MCF 10A (cell line): ENCODE measurements at places on chromosomes 13 and 19. TPM values are rescaled to one million over a fixed set of nuclear protein-coding genes. Genes with fewer than 3 reads are reported as not detected.

Gene SYCN
- total RNA-seq: not detected in 2 replicates

- DNase-seq: no peak
Observed at GRCh38 chr19:38907670-38908069, 4.3 kb downstream of the CCER2 start.

Gene USPL1
- total RNA-seq: 9.8 and 11.8 TPM in 2 replicates

DNA sequence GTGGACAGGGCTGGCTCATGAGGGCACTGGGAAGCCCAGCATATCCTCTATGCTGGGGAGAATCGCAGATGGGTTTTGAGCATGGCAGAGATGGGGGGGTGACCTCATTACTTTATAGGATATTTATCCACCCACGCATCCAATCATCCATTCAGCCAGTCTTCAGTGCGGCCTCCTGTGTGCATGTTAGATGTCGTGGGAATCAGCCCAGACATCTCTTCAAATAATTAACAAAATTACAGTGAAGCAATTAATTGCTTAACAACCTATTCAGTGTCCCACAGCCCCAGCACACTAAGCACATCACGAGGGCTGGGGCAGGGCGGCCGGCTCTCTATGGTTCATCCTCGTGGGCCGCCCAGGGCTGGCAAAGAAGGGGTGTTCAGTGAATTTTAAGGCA, 21.6 kb downstream of the LIG1 start:
- DNase-seq: no peak

DNA sequence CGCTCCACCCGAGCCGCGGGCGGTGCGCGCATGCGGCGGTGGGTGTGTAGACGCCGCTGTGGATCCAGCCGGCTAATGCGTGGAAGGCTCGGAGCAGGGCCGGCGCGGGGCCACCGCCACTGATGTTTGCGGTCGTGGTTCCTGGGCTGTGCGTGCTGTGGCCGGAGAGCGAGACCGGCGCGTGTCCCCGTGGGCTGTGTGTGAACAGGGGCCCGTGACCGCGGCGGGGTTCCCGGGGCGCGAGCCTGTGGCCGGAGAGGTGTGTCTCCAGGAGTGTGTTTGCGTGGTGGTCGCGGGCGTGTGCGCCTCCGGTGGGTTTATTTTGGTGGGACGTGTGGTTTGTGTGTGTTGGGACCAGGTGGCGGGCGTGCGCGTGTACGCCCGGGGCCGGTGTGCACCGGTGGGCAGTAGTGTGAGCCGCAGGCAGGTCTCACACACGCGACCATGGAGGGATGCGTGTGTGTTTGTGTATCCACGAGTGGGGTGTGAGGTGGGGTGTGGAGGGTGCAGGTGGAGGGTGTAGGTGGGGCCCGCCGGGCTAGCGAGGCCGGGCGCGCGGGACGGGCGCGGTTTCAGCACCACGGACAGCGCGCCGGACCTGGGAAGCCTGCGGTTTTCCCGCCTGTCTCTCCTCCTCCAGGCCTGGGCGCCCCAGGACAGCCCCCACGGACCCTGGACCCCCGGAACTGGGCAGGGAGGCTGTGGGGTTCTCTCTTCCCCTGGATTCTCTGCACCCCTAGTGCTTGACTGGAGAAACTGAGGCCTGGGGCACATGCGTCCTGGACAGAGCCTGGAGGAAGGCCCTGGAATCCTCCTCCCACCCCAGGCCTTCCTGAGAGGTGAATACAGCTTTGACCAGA, 1.6 kb downstream of the HCN2 start:
- peak; percentile 50 for DNase-seq
